ENCODE measurements at places on chromosomes 1 and 21.

GRCh38 chr1:94146273-94146672 is 25.3 kb upstream of the ABCA4 start:
- DNase-seq = no peak

- DNase-seq = no peak
These were observed 83.3 kb downstream of the FNBP1L start for GRCh38 chr1:93531193-93531592.

DNA sequence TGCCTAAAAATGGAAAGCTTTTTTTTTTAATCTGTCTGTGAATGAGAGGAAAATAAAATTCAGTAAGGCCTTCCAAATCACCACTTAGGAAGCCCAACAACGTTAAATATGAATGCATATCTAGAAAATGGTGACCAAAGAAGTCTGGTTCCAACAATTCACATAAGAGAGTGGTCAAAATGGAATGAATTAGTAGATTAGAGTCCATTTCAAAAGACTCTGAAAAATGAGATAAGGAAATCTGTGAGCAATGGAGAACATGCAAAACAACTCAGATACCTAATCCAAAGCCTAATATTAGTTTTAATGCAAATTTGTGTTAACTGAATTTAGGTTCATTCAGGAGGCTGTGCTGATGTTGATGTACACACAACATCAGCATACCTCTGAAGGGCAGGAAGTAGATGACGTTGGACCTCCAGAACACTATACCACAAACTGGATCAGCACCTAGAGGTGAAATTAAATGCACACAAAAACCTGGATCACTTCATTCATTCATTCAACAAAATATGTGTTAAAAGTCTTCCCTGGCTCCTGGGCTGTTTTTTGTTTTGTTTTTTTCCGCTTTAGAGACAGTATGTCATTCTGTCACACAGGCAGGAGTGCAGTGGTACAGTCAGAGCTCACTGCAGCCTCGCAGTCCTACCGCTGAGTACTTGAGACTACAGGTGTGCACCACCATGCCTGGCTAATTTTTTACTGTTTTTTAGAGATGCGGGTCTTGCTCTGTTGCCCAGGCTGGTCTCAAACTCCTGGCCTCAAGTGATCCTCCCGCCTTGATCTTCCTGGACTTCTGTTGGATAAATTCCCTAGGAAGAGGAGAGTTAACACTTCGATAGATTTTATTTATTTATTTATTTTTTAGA is 4.9 kb upstream of the BRWD1 start:
- no peak for DNase-seq

GRCh38 chr1:7967196-7967595 is 5.7 kb downstream of the PARK7 start:
- DNase-seq = no peak

DNA sequence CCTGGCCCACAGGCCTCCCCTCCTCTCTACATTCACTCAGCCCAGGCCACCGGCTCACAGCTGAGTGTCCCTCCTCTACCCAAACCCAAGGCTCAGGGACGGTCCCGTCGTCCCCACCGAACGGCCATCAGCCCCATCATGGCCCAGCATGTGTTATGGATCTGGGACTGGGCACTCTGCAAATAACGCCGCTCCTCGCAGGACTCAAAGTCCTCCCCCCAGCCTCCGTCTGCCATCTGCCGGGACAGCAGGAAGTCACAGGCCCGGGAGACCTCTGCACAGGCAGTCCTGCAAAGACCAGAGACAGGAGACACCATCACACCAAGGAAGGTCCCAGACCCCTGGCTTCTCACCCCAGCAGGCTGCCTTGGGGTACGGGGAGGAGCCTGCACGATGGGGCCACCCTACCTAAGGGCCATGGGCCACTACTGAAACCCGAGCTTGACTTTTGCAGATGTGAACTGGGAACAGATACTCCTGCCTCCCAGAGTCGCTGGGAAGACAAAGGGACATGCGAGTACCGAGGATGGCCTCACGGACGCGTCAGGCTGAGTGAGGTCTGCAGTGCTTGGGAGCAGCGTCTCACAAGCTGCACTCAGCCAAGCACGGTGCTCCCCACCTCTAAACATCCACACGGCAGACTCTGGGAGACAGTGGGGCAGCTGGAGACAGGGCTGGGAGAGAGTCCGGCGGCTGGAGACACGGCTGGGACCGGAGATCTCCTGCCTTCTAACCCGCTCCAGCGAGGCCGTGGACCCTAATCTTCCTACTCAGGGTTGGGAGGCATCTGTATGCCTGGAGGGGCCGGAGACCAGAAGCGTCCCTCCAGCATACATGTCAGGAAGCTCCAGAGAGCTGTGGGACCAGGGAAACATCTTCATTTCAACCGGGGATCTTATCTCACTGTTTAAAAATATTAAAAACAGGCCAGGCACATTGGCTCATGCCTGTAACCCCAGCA is 10.4 kb upstream of the SPATC1L start:
- DNase-seq = no peak

- DNase-seq = no peak
These were observed 236.1 kb downstream of the C1orf94 start for GRCh38 chr1:34412598-34413370.

DNA sequence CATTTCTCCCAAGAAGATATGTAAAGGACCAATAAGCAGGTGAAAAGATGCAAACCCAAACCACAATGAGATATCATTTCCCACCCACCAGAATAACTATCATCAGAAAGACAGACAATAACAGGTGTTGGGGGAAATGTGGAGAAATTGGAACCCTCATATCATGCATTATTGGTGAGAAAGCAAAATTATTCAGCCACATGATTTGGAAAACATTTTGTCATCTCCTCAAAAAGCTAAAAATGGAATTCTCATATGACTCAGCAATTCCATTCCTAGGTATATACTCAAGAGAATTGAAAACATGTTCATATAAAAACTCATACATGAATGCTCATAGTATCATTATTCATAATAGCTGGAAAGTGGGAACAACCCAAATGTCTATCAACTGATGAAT is 25.1 kb upstream of the RNF186 start:
- no peak for DNase-seq

GRCh38 chr1:14968251-14968851 is 185.2 kb upstream of the TMEM51 start:
- peak; percentile 62 for DNase-seq

DNA sequence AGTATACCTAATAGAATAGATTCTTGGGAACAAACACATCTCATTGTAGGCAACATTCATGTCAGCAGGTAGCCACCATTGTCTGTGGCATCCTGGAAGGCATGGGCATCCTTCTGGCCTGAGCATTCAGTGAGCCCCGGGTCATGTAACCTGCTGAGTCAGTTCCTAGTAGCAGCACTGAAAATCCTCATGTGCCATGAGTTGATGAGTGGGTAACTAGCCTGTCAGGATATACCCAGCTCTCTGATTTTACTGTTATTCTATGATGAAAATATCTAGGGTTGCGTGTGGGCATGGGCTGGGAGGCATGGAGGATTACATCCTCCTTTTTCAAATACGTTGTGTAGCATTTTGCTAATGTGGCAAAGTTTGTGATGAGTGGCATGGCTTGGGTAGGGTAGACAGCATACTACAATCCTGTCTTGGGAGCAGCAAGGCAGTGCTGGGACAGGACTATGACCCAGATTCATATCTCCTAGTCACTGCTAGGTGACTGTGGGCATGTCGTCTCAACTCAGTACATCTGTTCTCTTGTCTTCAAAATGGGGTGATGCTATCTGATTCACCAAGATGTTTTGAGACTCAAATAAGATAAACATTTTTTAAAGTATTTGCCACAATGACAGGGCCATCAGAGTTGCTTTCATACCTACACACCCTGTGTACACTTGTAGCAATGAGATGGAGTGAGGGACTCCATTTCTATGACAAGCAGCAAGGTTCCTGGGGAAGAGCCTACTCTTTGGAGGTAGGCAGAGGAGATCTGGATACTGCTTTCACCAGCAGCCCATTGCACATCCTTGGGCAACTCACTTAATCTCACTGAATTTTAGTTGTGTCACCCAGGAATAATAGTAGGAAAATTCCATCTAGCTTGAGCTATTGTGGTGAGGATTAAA is 62.5 kb downstream of the CD58 start:
- no peak for DNase-seq

DNA sequence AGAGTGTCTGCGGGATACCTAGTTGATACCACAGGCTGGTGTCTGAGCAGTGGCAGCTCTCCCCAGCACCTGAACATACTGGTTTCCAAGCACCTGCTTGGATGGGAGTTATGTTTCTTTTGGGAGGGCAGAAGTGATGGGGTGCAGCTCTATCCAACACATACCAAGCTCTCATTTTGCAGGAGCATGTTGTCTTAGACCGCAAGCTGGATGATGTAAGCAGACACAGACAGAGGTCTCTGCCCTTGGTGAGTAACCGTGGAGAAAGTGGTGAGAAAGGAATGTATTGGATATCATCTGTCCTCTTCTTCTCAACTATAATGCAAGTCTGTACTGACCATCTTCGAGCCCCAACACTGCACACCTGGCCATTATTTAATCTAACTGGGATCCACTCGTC is 37.4 kb downstream of the ZNF496 start:
- DNase-seq = no peak

DNA sequence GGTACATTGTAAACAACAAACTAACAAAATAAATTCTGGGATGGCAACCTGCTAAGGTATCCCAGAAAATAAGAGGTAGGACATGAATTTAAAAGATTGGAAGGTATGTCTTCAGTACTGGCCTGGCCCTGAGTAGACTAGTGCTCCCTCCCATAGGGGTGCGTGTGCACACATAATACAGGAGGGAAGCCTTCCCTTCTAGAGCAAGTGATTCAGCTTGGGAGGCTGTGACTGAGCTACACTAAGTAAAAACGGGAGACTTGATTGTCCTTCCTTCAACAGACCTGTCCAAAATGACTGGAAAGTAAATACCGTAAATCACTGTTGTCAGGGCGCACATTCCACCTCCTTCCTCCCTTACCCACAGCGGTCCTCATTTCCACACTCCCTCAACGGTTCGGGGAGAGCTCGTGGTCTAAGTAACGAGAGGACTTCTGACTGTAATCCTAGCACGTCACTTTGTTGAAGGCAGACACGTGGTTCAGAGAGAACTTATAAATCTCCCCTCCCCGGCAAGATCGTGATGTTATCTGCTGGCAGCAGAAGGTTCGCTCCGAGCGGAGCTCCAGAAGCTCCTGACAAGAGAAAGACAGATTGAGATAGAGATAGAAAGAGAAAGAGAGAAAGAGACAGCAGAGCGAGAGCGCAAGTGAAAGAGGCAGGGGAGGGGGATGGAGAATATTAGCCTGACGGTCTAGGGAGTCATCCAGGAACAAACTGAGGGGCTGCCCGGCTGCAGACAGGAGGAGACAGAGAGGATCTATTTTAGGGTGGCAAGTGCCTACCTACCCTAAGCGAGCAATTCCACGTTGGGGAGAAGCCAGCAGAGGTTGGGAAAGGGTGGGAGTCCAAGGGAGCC is at the start of gene TGFB2:
Gene TGFB2, plus strand, starts transcription at position 523 of the 859 bp plus-strand sequence. CDS start 1,366 bp downstream, outside the sequence.
- DNase-seq = peak; percentile 20

DNA sequence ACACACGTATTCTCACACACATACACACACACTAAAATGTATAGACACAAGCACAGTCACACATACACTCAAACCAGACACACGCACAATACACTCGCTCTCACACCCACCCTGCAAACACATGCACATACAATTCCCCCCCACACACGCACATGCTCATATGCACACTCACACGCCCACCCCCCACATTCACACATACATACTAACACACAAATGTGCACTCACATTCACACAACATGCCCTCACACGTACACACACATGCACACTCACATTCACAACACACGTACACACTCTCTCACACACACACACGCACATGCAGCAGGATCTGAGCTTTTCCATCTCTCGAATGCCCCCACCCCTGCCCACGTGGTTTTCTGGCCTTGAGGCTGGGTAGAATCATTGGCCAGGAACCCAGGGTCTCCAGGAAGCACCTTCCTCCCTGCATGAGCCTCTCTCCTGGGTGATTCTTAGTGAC is 589.7 kb downstream of the PTPRU start:
- DNase-seq = no peak

GRCh38 chr1:190144650-190145049 is 333.0 kb downstream of the BRINP3 start:
- no peak for DNase-seq

DNA sequence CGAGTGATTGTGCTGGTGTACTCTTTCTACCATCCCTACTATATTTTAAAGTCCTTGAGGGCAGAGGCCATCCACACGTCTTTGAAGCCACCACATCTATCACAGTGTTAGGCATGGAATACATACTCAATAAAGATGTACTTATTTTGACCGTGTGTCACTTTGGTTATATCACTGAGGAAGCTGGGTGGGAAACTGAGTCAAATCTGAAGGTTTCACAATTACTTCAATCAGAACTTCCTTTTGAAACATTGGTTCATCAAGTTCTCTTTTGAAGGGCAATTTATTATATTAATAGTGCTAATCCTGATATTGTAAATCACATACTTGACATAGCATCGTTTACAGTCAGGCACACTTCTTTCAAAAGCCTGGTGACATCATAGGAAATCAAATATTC is 53.3 kb upstream of the ATP1B1 start:
- DNase-seq = no peak

- DNase-seq = no peak
These were observed 313.1 kb upstream of the TMPRSS15 start for GRCh38 chr21:18716578-18717138.

GRCh38 chr21:23963454-23963853 is 1643.8 kb downstream of the MRPL39 start:
- DNase-seq = no peak
